ENCODE measurements at places on chromosomes 6 and 20. TPM values are rescaled to one million over a fixed set of nuclear protein-coding genes. Genes with fewer than 3 reads are reported as not detected.

The ERVFRD-1 gene
- not detected for polyA plus RNA-seq

The PGC gene
- not detected for polyA plus RNA-seq

The PRND gene
- not detected for polyA plus RNA-seq

The FAM184A gene
- 1.2 TPM for polyA plus RNA-seq

The PACRG gene
- 1.2 TPM for polyA plus RNA-seq

The E2F1 gene
- 0.76 TPM for polyA plus RNA-seq

The CLPSL2 gene
- not detected for polyA plus RNA-seq

The SLC35D3 gene
- not detected for polyA plus RNA-seq

The TRIM10 gene
- polyA plus RNA-seq, result not detected

The GMEB2 gene
- polyA plus RNA-seq, result 8.7 TPM

The LAMA5 gene
- polyA plus RNA-seq, result 0.30 TPM

The SPINT3 gene
- not detected for polyA plus RNA-seq

The CYP39A1 gene
- not detected for polyA plus RNA-seq

The PARD6B gene
- 1.2 TPM for polyA plus RNA-seq

The TGM3 gene
- polyA plus RNA-seq, result not detected

The HMGN3 gene
- polyA plus RNA-seq, result 55.4 TPM

The CST7 gene
- polyA plus RNA-seq, result 133 TPM

The PFDN4 gene
- polyA plus RNA-seq, result 73.9 TPM

The IRAK1BP1 gene
- 2.1 TPM for polyA plus RNA-seq

The GATA5 gene
- not detected for polyA plus RNA-seq

The KCNB1 gene
- not detected for polyA plus RNA-seq

The POM121L2 gene
- not detected for polyA plus RNA-seq

The GDAP1L1 gene
- 0.07 TPM for polyA plus RNA-seq

The ARMH2 gene
- polyA plus RNA-seq, result 0.29 TPM

The SLC13A3 gene
- polyA plus RNA-seq, result not detected

The PHIP gene
- 12.0 TPM for polyA plus RNA-seq

The FAM110A gene
- polyA plus RNA-seq, result 24.6 TPM
